Hippocampal formation (tissue), 2 donors: ENCODE measurements at places on chromosomes 12 and 14.
A peak's percentile ranks its signal among the peaks of the same experiment; 100 is the strongest.

GRCh38 chr14:83614956-83615355 lies 1915.0 kb upstream of the FLRT2 start:
- DNase-seq = no peak

GRCh38 chr12:26767865-26768264 lies 65.1 kb downstream of the ITPR2 start:
- no peak for DNase-seq

DNA sequence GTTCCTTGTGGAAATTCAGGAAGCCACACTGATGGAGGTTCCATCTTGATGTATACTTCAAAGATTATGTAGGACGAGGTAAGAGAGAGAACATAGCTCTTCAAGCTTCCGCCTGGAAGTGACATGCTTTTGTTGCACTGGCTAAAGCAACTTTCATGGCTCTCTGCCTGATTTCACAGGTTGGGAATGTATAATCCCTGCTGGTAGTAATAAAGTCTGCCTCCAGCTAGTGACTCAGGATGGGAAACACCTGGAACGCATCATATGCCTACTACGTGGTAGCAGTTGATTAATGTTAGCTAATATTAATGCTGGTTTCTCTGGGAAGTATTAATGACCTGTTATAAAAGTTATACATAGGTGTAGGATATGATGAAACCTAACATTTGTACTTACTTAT lies 71.1 kb downstream of the PELI2 start:
- no peak for DNase-seq

- no peak for DNase-seq
These were observed 34.5 kb upstream of the VRK1 start for GRCh38 chr14:96762650-96763049.

- no peak for DNase-seq
These were observed 643.8 kb upstream of the ALG10B start for GRCh38 chr12:37672655-37673260.

- DNase-seq = no peak
These were observed 21.1 kb upstream of the PPP2R5E start for GRCh38 chr14:63564318-63564717.

DNA sequence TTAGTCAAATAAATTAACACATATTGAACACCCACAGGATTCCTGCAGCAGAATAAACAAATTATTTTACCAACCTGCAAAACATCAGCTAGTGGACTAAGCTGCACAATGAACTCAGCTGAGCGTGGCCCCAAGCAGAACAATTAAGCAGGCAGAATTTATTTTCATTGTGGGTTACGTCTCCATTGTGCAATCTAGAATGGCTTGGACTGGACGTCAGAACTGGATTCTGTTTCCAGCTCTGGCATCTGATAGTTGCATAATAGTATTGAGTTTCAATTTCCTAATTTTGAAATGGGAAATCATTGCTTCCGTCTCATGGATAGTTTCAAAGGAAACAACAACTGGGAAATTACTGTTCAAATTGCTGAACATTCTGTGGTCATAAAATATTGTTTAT lies 35.5 kb upstream of the RERG start:
- DNase-seq = no peak

DNA sequence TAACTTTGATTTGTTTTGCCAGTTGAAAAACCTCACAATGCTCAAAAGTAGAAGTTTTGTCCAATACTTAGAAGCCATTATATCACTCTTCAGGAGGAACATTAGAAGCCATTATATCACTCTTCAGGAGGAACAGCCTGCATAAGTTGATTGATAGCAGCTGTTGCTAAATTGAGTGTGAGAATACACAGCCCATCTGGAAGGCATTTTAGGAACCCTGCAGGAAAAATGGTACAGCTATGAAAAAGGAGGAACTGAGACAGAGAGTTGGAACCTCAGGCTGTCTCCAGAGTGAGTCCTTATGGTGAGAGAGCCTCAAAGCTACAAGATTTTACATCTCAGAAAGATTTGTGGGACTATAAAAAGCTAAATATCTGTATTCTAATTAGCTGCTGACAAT lies 207.0 kb downstream of the MYRFL start:
- DNase-seq = no peak

- no peak for DNase-seq
These were observed 32.1 kb downstream of the BAZ1A start for GRCh38 chr14:34843011-34843554.

DNA sequence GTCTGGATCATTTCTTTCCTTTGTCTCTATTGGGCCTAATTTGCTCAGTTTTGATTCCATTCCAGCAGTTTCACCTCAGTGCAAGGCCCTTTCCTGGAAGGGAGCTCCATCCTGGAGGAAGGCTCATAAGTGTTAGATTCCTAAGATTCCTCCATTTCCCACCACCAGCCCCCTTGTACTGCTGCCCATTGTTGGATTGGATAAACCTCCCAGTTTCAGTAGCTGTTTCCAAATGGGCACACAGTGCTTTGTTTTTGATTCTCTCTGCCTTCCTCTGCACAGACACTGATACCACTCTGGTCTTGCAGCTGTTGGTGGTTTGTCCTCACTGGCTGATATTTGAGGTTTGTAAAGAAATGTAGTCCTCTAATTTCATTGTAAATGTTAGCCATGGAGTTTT lies 158.9 kb downstream of the SLC15A5 start:
- no peak for DNase-seq

DNA sequence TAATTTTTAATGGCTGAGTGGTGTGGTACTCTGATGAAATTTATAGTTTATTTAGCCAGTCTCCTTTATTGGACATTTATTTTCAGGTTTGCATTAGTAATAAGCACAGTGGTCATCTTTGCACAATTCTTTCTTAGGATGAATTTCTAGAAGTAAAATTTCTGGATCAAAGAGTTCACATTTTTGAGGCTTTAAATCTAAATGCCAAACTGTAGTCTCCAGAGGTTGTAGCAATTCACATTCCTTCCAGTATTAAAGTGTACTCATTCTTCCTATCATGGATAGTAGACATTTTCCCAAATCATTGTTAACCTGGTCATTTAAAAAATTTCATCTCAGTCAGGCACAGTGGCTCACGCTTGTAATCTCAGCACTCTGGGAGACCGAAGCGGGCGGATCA lies 24.8 kb downstream of the SLC39A9 start:
- DNase-seq = no peak

GRCh38 chr12:49051373-49051764 lies 9.2 kb downstream of the KMT2D start:
- no peak for DNase-seq

- peak; percentile 80 for DNase-seq
These were observed 5.2 kb upstream of the RIMKLB start for GRCh38 chr12:8692573-8692972.

DNA sequence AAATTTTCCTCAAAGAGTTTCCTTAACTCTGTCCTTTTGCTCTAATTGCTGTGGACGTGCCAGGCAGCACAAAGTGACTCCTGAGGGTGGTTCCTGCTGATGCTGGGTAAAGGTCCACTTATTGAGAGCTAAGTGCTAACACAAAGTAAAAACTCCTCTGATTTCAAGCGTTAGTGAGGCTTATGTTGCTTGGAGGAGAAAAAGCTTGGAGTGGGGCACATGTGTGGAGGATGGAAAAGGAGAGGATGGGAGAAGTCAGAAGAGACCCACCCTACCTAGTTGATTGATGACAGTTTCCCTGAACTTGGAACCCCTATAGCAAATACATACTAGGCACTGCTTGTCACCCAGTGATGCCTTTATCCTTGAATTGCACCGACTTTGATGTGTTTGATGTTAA lies 10.1 kb upstream of the SLC11A2 start:
- no peak for DNase-seq

DNA sequence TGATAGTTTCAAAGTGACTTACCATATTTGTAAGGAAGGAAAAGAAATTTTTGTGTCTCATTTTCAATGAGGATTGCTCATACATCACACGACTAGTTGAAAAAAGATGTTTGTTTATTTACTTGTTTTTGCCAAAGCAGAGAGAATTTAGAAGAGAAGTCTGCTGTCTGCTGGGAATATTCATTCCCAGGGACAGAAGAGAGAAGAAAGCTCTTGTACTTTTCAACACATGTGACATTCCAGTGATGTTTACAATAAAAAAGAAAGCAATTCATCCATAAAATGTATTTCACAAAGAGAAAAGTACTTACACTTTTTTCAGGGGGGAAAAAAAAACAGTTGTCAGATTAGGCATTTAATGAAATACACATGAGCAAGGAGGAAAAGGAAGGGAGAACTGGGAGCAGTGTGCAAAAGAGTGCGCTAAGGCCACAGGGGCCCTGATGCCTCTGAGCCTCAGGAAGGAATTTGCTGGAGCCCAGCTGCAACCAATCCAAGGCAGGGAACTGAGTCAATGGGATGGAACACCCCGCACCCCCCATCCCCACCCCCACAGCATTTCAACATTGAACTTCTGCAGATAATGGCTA lies 115.0 kb downstream of the RPAP3 start:
- no peak for DNase-seq

- DNase-seq = no peak
These were observed 13.6 kb downstream of the ARHGEF40 start for GRCh38 chr14:21083565-21084325.

- no peak for DNase-seq
These were observed 215.8 kb downstream of the PCNX1 start for GRCh38 chr14:71122866-71123565.

GRCh38 chr12:1108276-1108675 lies 117.3 kb downstream of the ERC1 start:
- no peak for DNase-seq

DNA sequence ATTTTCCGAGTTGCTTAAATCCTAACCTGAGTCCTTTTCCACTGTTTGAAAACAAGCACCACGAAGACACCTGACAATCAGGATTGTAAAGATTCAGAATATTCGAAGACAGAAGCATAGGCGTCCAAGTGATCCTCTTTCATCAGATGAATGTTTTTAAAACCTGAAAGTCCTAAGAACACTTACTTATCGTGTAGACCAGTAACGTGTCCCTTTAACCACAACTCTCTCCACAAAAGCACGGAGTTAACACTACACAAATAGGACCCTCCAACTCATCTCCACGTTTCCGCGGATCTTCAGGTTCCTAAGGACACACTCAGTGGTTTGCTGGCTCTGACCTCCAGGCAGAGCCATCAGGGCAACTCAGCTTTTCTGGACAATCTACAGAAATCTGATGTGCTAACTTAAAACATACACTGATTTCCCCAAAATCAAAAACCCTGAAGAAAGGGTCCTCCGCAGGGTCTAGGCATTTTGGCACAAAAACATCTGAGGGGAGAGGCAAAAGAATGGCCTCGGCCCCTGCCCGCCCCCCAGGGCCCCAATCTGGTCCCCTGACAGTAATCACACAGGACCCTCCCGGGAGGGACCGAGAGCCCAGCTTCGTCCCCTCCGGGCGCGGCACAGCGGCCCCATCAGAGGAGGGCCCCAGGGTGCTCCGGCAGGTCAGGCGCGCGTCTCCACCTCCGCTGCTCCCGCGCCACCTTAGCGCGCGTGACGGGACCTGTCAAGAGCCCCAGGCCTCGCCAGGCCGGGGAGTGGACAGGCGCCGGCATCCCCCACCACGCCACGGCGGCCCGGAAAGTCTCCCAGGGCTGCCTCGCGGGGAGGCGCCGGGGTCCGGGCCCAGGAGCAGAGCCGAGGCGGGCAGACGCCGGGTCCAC lies 925 bp downstream of the DICER1 start:
- DNase-seq = peak; percentile 49

DNA sequence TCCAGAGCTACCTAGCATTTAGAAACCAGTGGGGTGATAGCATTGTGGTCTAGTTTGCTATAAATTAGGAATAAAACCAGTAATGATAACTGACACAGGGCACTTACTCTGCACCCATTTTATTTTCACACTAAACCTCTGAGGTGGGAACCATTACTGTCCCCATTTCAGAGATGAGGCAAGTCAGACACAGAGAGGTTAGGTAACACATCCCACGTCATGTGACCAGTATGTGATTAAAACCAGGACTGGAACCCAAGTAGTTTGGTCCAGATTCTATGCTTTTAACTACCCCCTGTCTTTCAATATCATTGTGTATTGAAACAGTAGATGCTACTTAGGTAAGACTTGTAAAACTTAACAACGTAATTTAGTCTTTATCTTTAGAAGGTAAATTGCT lies 110.2 kb downstream of the PLXNC1 start:
- no peak for DNase-seq

DNA sequence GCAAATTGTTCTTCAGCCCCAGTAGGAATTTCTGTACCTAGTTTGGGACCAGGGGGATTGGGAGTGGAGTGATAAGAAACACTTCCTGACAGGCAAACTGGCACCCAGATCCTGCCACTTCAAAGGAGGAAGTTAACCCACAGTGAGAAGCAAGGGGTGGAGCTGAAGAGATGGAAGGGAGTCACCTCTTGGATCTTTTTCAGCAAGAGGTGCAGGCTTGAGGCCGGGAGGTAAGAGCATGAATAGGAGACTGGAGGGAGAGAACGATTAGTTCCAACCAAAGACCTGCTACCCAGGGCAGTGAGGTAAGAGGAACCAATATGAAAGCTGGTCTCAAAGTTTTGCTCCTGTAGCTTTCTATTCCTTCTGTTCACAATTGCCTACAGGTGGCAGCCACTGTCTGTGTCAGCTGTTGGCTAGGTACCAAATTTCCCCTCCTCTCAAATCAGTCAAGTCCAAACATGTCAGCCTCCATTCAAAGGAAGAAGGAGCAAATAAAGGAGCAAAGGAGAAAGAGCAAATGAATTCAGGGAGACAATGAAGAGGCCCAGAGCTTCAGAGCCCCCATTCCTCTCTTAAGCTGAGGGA lies 14.9 kb upstream of the TAC3 start:
- no peak for DNase-seq

DNA sequence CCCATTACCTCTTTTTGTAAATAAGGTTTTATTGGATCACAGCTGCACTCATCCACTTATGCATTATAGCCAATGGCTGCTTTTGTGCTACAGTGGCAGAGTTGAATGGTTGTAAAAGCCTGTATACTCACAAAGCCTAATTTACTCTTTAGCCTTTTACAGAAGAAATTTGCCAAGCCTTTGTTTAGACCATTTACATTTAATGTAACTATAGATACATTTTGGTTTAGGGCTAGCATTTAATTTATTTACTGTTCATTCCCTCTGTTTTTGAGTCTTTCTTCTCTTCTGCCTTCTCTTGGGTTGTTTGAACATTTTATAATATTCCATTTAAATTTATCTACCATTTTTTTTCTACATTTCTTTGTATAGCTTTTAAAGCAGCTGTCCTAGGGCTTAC lies 217.1 kb upstream of the AMIGO2 start:
- DNase-seq = no peak

DNA sequence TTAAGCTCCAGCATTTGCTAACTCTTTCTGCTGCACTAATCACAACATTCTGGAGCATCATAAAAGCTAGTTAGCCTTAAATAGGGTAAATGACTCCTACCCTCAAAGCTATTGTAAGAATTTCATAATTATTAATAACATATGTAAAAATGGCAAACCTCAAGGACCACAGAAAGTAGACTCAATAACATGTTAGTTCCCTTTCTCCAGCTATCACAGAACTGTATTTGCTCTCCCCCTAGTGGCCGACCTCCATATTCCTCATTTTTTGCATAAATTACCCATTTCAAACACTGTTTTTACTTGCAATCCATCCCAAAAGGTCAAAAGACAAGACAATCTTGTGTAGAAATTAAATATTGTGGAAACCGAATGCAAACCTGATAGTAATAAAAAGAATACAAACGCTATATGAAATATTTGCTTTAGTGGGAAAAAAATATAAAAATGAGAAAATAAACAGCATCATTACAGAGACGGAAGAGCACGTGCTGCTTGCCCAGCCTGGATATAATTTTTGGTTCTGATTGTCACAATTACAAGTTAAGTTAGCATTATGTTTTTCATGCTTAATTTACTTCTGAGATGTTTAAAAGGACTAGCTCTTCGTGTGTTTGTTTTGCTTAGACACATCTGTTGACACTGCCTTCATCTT lies 97.9 kb downstream of the RERGL start:
- peak; percentile 40 for DNase-seq
